HT-29 (cell line): ENCODE measurements at places on chromosomes 16 and 17. TPM values are rescaled to one million over a fixed set of nuclear protein-coding genes. Genes with fewer than 3 reads are reported as not detected.

The COPS3 gene
- 35.4 and 44.9 TPM in 2 replicates for total RNA-seq

The IL32 gene
- 5.0 and 8.5 TPM in 2 replicates for total RNA-seq

The RFFL gene
- 38.6 and 46.0 TPM in 2 replicates for total RNA-seq

The PARD6A gene
- total RNA-seq, result 24.9 and 38.1 TPM in 2 replicates

The MT4 gene
- not detected in 2 replicates for total RNA-seq

The C1QL1 gene
- total RNA-seq, result 0.05 TPM in 1 of 2 replicates, not detected in the other

The SYT17 gene
- total RNA-seq, result 0.38 and 0.57 TPM in 2 replicates

The RAB11FIP3 gene
- 5.2 and 9.5 TPM in 2 replicates for total RNA-seq

The MT1E gene
- 493 and 525 TPM in 2 replicates for total RNA-seq

The JPH3 gene
- not detected in 2 replicates for total RNA-seq

The KRTAP4-6 gene
- not detected in 2 replicates for total RNA-seq

GRCh38 chr17:30793282-30793977 lies 31.1 kb downstream of the CRLF3 start:
- DNase-seq, result no peak

DNA sequence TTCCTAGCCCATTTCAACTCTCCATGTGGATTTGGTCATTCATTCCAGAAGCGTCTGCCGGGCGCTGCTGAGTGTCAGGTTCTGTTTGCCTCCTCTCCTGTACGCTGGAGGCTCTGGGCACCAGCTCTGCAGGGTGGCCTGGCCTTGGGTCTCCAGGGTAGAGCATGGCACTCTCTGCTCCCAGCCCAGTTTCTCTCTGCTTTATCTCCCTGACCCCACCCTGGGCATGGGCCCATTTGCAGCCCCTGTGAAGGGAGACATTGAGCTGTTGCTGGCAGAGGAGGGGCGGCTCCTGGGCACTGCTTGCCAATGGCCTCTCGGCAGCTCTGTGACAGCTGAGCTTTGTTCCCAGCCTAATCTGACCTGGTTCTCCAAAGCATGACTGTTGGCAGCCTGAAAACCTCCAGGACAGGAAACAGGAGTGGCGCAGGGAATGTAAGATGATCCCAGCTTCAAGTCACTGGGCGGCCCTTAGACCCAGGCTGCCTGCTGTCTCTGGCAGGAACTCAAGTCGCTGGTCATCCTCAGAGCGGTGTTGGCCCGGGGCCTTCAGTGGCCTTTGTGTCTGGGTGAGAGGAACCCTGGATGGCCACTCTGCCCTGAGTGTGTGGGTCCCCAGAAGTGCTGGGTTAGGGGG lies 146.8 kb downstream of the SEC14L1 start:
- DNase-seq, result peak; percentile 75

DNA sequence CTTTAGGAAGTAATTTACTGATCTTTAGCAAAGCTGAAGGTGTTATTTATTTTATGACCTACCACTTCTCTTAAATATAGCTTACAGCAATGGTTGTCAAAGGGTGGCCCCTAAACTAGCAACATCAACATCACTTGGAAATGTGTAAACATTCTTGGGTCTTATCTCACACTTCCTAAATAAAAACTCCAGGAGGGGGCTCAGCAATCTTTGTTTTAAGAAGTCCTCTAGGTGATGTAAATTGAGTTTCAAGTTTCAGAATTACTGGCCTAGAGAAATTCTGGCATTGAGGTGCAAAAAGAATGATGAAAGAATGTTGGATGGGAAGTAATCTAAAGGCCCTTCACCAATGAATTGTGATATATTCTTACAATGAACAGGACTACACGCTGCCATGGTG lies 142.3 kb downstream of the HS3ST4 start:
- no peak for DNase-seq

DNA sequence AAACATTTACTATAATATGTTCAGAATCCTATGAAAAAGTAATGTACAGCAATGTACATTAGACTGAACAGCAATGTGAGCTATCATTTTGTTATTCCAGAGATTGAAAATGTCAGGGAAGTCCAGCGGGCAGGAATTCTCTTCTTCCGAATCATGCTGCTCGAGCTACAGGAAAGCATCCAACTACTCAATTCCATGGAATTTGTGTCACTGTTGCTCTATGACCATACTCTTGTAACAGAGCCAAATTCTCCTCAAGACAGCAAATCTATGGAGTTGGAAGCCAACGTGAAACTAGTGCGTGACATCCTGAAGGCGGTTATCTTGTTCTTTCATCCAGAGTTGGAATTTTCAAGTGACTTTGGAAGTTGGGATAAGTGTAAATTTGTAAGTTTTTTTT lies 24.8 kb upstream of the NSRP1 start:
- DNase-seq, result no peak

DNA sequence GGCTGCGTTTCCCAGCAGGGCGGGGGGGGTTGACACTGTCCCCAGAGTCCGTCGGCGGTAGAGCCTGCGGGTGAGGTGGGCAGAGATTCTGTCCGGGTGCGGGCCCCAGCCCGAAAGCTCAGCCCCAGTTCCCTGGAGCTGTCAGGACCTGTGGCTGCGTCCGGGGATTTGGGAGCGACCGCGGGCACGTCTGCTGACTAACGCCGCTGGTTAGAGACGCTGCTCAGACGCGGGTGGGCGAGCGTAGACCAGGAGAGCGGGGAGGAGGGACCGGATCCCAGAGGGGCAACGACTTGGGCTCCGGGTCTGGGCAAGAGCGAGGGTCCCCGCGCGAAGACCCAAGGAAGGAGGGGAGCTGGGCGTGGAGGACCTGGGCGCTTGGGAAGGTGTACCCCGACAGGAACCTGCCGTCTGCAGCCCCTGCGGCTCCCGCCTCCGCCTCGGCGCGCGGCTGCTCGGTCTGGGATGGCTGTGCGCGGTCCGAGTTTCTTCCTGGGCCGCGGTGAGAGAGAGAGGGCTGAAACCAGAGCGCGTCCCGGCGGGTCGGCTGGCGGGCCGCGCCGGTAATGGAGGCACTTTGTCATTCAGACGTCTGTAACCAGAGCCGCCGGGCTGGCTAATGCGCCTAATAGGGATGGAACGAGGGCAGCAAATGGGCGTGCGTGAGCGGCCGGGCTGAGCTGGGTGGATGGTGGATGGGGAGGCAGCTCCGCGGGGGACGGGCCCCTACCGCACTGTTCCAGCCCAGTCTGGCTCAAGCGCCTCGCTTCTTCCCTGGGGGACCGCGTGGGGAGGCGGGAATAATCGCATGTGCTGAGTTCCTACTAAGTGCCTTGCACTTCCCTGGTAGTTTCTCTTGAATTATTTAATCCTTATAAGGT lies 2.3 kb downstream of the NGFR start:
- no peak for DNase-seq

GRCh38 chr17:40483679-40484078 lies 17.7 kb downstream of the TNS4 start:
- DNase-seq, result peak; percentile 29

- no peak for DNase-seq
Measured at GRCh38 chr16:31085411-31085810, 3.3 kb downstream of the PRSS53 start.

GRCh38 chr17:82077617-82078358 lies 12.2 kb upstream of the DUS1L start:
- no peak for DNase-seq

- DNase-seq, result no peak
Measured at GRCh38 chr16:30767767-30768465, 5.8 kb downstream of the RNF40 start.

GRCh38 chr17:6496116-6496481 lies 51.8 kb downstream of the PIMREG start:
- DNase-seq, result no peak

- DNase-seq, result no peak
Measured at GRCh38 chr17:37479025-37479424, 10.7 kb upstream of the DUSP14 start.

GRCh38 chr16:125011-125410 lies 13.5 kb downstream of the NPRL3 start:
- DNase-seq, result no peak

DNA sequence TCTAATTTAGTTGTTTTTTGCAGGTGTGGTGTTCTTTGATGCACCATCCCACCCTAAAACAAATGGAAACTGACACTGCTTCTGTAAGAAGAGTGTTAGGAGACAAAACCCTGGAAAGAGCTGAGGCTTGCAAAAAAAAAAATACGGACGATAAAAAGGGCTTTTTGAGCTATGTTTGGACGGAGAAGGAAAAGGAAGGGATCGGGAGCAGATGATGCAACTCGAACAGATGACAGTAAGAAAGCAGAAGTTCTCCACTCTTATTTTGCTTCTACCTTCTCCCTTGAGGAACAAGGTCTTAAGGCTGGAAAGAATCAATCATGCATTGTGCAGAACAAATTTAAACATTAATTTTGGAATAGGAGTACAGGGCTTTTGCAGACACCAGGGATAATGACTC lies 136.7 kb downstream of the MAF start:
- no peak for DNase-seq

GRCh38 chr16:67528870-67529581 lies 397 bp downstream of the RIPOR1 start:
- peak; percentile 54 for DNase-seq

DNA sequence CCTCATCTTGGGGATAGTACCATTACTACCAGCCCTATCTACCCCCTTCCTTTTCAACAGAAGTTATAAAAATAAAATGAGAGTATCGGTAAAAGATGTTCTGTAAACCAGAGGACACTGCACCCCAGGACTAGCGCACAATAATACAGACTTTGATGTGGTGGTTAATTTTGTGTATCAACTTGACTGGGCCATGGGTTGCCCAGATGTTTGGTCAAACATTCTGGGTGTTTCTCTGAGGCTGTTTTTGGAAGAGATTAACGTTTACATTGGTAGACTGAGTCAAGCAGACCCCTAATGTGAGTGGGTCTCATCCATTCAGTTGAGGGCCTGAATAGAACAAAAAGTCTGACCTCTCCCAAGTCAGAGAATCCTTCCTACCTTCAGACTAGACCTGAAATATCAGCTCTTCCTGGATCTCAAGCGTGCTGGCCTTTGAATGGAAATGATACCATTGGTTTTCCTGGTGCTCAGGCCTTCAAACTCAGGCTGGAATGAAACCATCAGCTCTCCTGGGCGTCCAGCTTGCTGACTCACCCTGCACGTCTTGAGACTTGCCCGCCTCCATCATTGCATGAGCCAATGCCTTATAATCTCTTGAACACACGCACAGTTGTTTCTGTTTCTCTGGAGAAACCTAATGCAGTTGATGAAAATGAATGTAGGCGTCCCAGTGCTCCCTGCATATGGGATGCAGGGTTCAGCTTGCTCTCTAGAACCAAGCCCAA lies 10.1 kb downstream of the MRM1 start:
- peak; percentile 43 for DNase-seq

GRCh38 chr17:72654706-72655105 lies 437.8 kb downstream of the SLC39A11 start:
- no peak for DNase-seq

- DNase-seq, result no peak
Measured at GRCh38 chr17:62110923-62111484, 45.9 kb upstream of the MED13 start.

DNA sequence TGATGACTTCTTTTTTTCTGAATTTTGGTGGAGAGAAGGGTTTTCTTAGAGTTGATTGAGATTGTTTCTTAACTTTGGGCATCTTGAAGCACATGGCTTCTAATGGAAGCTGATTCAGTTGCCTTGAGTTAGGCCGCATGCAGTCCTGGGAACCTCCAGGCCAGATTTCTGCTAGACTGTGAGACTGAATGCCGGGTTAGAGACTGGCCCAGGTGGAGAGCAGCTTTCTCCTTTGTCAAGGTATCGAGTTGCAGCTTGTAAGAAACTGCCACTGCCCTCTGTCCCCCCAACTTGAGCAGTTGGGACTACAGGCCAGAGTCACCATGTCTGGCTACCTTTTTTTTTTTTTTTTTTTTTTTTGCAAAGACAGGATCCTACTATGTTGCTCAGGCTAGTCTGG lies 77.6 kb downstream of the CLEC16A start:
- no peak for DNase-seq

- no peak for DNase-seq
Measured at GRCh38 chr16:67598527-67598926, 36.2 kb downstream of the CTCF start.

DNA sequence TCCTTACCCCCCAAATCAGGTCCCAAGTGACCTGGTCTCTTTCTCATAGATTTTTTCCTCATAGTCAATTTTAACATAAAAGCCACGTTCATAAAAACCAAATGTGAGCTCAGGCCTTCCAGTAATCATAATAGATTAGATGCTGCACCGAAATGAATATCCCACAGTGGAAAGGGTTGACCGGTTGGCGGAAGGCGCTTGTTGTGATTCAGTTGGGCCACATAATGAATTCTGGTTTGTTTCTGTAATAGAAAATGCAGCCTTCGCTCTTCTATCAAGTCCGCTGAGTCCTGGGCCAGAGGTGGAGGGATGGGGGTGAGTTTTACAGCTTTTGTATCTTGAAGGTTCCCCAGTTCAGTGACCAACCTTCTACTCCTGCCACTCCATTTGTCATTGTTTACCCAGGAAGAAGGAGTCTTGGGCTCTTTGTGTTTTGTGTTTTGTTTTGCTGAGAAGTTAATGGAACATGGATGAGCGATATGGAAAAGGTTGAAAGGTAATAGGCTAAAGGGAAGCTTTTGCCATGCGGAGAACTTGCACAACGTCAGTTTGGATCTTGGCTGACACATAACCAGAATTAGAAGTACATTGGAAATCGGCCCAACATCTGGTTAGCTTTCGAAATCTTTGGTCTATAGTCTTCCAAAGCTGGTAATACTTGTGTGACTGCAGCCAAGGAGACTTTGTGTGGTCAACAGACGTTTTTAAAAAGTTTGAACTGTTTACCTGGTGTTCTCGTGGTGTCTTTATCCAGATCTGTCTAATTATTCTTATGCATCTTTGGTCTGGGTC lies 89.5 kb downstream of the CLEC16A start:
- DNase-seq, result no peak

GRCh38 chr17:83062011-83062817 lies 17.2 kb upstream of the METRNL start:
- no peak for DNase-seq

DNA sequence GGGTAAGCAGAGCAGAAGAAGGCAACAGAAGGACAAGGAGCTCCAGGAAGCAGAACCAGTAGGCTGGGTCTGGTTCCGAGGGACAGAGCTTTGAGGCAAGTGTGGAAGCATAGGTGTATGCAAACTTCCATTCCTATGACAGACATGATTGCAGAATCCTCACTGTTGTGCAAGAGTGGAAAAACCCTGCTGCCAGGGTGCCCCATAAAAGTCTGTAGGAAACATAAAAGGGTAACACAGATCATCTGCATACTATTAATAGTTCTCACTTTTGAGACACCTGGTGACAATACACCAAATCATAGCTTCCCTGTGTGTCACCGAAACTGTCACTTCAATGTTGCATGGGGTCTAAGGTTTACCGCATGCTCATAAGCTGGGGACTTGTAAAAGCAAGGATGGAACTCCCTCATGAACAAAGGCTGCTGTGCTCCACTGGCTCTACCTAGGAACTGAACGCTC lies 39.7 kb downstream of the ARHGAP17 start:
- no peak for DNase-seq

- DNase-seq, result no peak
Measured at GRCh38 chr16:21694609-21695008, 30.8 kb downstream of the OTOA start.

DNA sequence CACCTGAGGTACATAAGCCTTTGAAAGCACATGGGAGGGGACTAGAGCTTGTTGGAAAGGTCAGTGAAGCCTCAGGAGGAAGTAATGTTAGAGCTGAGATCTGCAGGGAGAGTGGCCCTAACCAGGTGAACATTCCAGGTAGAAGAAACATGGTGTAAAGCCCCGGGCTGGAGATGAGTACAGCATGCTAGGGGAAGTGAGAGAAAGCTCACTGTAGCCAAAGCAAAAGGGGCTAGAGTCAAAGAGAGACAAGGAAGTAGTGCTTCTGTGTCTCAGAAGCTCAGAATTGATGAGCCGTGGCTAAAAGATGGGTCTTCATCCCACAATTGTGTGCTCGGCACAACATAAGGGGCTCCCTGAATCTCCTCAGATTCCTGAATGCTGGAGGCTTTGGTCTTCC lies 481.8 kb downstream of the XYLT1 start:
- no peak for DNase-seq
